ENCODE measurements at places on chromosomes 13 and 19. TPM values are rescaled to one million over a fixed set of nuclear protein-coding genes. Genes with fewer than 3 reads are reported as not detected.

EDDM13 gene
- total RNA-seq: not detected

GFY gene
- not detected for total RNA-seq

MBD3L3 gene
- total RNA-seq: not detected

KIR3DL1 gene
- not detected for total RNA-seq

HSD11B1L gene
- 13.4 TPM for total RNA-seq

SIGLEC14 gene
- 0.98 TPM for total RNA-seq

ZNF90 gene
- 2.2 TPM for total RNA-seq

TRAPPC5 gene
- total RNA-seq: 59.9 TPM

SLC25A23 gene
- 50.9 TPM for total RNA-seq

SPACA4 gene
- total RNA-seq: not detected

IRGC gene
- total RNA-seq: not detected

GPR183 gene
- total RNA-seq: 185 TPM

NMRK2 gene
- total RNA-seq: not detected

FCGBP gene
- 16.8 TPM for total RNA-seq

ZNF460 gene
- 54.3 TPM for total RNA-seq

ADGRE2 gene
- total RNA-seq: 2.8 TPM

ENOX1 gene
- total RNA-seq: 2.1 TPM

METTL21C gene
- not detected for total RNA-seq

RFPL4AL1 gene
- not detected for total RNA-seq

GAS6 gene
- total RNA-seq: 148 TPM

RAB11B gene
- 95.3 TPM for total RNA-seq

REEP6 gene
- 3.6 TPM for total RNA-seq

SLITRK5 gene
- total RNA-seq: not detected

KANK3 gene
- 14.8 TPM for total RNA-seq

ZNF559 gene
- total RNA-seq: 28.4 TPM

RDH8 gene
- not detected for total RNA-seq

MTMR6 gene
- 19.4 TPM for total RNA-seq

SLC6A16 gene
- 3.3 TPM for total RNA-seq

CEACAM21 gene
- total RNA-seq: not detected
